ENCODE measurements at places on chromosomes 12 and 14.
A peak's percentile ranks its signal among the peaks of the same experiment; 100 is the strongest.

DNA sequence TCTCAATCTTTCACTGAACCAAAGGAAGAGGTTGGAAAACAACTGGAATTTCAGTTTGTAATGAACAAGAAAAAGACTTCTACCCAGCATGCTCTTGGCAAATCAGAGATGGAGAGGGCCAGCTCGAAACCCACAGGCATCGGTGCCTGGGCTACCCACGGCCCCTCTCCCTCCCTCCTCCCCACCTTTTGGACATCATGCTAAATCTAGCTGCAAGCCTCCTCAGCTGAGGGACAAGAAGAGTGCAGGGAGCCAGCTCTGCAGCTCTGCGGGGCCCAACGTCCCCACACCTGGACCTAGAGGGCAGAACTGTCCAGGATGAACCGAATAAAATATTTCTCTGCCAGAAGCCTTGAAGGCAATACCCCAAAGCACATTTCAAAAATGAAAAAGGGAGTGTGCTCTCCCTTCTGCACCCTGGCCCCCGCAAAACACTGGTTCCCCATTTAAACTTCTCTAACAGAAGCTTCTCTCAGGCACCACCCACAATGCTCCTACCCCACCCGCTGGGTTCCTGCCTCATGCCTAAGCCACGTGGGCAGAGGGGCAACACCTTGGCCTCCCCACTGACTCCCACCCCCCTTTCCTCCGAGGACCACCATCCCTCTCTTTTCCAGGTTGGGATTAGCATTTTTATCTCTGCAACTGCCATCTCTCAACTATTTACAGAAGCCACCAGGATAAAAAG lies 8.2 kb downstream of the CAMKK2 start:
- DNase-seq, result no peak

DNA sequence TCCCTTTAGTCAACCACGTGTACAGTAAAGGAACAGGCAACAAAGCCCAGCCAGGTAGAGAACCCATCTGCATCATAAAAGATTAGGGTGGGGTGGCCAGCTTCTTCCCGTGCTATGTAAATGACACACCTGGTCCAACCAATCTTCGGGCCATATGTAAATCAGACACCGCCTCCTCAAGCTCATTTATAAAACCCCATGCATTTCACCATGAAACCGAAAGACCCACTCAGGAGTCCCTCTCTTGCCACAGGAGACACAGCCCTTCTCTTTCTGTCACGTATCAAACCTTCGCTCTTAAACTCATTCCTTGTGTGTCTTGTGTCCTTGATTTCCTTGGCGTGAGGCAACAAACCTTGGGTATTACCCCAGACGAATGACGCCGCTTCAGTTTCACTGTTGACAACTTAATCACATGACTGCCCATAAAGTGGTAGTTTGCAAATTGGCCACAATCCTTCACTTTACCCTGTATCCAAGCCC lies 59.8 kb upstream of the TBPL2 start:
- no peak for DNase-seq

DNA sequence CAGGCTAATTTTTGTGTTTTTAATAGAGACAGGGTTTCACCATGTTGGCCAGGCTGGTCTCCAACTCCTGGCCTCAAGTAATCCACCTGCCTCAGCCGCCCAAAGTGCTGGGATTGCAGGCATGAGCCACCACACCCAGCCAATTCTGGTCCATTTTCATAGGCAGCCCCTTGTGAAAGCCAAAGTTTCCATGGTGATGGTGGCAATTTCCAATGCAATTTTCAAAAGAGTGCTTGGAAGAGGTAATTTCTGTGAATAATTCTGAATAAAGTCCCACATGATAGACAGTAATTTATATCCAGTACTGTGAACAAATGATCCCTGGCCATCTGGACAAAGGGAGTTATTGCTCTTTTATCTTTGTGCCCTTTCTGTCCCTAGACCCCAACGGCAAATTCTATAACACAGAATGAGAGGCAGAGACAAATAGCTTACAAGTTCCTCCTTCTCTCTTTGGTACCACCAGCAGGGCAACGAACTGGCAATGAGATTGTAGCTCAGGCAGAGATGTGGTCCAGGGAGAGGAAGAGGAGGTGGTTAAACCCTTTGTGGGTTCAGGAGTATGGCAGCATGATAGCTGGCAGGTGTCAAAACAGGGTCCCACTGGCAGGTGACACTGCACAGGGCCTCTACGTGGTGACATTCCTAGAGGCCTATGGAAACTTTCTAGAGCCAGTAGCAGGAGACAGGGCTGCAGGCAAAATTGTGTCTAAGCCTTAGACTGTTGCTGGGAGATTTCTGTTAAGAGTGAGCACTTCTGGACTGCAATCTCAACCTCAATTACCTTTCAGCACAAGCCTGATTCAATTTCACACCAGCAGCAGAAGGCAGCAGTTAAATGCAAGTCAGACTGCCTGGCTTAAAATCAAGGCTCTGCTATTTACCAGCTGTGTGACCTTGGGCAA lies 46.5 kb downstream of the NT5DC3 start:
- DNase-seq, result no peak

DNA sequence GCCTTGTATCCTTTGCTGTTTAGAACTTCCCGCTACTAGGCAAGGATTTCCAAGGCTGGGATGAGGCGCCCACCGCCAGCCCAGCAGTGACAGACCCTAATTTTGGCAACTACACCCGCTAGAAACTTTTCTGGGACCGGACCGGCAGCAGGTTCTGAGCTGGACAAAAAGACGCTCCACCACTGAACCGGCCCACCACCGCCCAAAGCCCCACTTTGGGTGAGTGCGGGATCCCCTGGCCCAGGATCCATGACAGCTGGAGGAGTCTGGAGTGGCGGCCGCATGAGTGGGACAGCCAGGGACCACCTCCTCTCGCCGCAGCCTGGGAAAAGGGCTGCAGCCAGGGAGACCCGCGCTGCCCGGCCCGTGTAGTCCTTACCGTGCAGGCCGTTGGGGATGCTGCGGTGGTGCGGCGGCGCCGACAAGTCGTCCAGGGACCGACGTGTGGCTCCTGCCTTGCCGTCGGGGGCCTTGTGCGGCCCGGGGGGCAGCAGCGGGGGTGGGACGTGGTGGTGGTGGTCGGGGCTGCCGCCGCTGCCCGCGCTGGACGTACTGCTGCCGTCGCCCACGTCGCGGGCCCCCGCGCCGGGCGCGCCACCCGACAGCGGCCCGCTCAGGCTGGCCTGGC lies 1.1 kb downstream of the CCDC85C start:
- no peak for DNase-seq

DNA sequence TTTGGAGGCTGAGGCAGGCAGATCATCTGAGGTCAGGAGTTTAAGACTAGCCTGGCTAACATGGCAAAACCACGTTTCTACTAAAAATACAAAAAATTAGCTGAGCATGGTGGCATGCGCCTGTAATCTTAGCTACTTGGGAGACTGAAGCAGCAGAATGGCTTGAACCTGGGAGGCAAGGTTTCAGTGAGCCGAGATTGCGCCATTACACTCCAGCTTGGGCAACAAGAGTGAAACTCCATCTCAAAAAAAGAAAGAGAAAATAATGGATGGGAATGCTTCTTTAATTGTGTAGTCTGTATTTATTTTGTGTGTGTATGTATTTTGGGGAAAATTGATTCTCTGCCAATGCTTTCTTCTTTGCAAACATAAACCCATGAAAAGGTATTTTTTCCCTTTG lies 32.5 kb downstream of the SRGAP1 start:
- DNase-seq, result no peak

GRCh38 chr14:68734231-68734732 lies 58.6 kb downstream of the ZFP36L1 start:
- no peak for DNase-seq

DNA sequence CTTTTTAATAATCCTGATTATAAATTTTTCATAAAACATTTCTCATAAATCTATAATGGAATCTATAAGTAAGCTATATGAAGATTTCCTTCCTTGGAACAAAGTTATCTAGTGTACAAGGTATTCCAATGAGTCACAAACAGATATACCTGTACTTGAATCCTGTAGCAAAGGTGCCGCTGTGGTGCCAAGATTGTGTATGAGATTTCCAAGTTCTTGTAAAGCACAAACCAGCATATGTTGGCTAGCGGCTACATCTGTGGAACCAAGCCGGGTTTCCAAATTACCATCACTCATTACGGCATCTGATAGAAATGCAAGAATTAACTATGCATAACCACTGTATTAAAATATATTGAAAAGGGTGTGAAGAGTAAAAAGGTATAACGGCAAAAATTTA lies 34.1 kb downstream of the HEATR5A start:
- DNase-seq, result no peak

DNA sequence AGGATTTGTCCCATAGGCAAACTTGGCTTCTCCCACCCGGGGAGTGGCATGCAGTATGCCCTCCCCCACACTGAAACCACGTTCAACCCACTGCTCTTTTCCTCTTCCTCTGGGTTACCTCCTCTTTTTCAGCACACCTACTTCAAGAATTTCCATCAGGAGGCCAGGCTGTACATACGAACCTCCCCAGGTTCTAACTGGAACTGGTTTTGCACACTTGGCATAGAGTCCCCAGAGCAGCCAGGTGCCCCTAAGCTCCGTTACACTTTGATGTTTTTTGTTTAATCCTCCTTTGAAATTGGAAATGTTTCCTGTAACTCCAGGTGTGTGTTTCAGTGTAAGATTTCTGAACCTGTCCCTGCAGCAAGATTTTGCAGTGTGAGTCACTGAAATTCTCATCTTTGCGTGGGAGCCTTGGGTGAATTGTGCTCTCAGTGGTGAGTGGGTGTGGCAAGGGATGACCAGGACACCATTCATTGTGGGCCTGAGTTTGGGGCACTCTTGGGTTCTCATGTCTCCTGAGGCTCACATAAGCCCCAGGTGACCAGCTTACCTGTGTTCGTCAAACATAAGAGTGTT lies 18.2 kb downstream of the CD9 start:
- no peak for DNase-seq

- DNase-seq, result no peak
Observed at GRCh38 chr14:64708148-64709004, 4.2 kb downstream of the PLEKHG3 start.

DNA sequence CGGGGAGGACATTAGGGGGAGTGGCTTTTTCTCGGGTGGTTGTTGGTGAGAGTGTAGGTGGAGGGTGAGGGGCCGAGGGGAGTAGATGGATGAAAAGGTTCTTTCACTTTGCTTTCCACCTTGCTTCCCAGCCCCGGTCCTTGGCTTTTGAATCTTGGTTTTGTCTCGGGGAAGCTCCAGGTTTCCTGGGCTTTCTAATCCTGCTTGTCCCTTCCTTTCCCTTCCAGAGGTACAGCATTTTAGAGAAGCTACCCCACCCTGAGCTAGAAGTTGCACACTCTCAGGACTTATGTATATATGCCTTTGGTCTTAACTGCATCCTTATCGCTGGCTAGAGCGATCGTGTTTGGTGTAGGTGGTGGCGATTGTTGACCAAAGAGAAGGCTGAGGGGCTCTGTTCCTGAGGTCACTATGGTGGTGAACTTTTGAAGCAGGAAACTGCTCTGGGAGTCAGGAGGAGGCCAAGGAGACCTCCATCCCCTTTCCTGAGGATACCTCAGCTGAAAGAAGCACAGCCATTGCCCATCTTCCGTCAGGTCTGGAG lies 862 bp downstream of the PIP4K2C start:
- no peak for DNase-seq

- DNase-seq, result no peak
Observed at GRCh38 chr12:54593135-54593534, 4.7 kb upstream of the PPP1R1A start.

- no peak for DNase-seq
Observed at GRCh38 chr12:49340971-49341776, 4.2 kb upstream of the C1QL4 start.

DNA sequence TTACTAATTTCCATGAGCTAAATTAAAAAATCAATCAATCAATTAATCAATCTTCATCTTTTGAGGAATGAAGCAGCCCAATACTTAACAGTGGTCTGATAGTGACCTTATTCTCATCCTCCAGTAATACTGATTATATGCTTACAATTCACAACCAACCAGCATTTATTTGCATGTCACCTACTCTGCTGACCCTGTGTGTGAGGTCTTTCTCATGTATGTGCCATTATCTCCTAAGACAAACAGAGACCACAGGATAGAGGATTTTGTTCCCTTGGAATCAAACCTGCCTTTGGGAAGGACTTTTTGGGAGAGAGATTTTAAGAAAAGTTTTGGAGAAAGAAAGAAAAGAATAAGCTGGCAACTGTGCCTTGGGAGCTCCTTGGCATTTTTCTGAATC lies 197.2 kb downstream of the NRXN3 start:
- no peak for DNase-seq

- DNase-seq, result no peak
Observed at GRCh38 chr14:75875958-75876357, 105.8 kb downstream of the TGFB3 start.

DNA sequence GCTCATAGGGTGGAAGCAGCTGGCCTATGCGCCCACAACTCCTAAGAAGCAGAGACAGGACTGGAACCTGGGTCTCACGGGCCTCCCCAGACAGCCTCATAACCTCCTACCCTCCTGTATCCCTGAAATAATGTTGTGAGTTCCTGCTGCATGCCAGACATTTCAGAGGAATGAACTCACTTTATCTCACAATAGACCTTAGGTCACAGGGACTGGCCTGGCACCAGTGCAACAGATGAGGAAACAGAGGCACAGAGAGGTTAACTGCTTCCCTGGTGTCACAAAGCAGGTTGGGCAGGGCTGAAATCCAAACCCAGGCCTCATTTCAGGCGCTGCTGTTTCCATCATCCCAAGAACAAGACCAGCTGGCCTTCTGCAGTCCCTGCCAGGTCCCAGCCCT lies 5.3 kb downstream of the PHETA1 start:
- no peak for DNase-seq

GRCh38 chr14:61337893-61338292 lies 16.5 kb downstream of the PRKCH start:
- DNase-seq, result peak; percentile 84

DNA sequence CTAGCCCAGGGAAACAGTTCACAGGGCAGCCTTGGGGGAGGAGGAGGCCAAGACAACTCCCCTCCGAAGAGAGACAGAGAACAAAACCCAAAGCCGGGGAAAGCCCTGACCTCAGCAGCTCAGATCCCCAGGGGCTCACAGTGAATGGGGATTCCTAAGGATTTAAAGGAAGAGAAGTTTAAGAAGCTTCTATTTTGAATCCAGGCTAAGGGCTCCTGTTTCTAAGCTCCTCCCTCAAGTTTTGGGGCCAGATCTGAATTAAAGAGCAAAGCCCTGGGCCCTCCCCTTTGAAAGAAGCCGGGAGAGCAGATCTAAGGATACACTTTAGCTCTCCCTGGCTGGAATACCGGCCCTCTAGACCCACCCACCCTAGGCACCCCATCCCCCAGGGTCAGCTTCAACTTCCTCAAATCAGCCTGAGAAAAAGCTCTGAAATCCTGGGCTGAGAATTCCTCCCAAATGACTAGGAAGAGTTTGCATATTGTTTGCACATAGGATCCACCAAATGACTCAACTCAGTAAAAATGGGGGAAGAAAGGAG lies 3.9 kb downstream of the KDM2B start:
- DNase-seq, result no peak

- DNase-seq, result no peak
Observed at GRCh38 chr14:86626530-86626929, 1096.6 kb downstream of the FLRT2 start.

DNA sequence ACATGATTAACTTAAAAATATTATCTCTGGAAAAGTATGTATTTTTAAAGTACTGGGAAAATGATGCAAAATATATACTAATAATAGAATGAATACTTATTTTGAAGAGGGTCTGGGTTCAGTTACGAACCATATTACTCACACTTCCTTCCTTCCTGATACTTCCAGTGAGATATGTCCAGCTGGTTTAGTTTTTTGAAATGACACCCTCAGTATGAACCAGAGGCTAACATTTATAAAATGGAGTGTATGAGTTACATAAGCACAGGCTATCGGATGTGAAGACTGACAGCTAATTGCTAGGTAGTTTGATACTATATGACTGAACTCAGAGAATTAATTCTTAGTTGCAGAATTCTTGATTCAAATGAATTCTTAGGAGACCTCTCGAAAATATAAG lies 122.9 kb downstream of the OTOGL start:
- DNase-seq, result no peak
